Ammon's horn (tissue), 1 donor: ENCODE measurements at places on chromosomes 1 and 21.

DNA sequence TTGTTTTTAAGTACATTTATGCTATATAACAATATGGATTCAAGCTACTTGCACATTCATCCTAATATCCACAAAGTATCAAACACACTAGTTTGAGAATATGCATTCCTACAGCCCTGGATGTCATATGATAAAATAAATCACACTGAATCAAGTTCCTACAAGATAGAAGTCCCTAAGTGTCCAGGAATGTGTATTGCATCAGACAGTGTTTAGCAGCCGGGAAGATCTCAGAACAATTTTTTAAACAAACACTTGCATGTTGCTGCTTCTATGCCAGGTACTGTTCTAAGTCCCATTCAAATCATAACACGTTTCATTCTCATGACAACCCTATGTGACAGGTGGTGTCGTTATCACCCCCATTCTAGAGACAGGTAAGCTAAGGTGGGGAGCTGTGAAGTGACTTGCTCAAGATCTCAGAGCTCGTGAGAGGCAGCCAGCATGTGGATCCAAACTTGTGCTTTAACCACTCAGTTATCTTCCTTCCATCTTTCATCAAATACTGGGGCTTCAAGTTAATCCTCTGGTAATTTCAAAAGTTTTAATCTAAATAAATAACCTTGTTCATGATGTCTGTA, 68.3 kb upstream of the KIF26B start:
- DNase-seq, result no peak

- DNase-seq, result no peak
These were observed 39.5 kb downstream of the PTPRC start for GRCh38 chr1:198678301-198678836.

- DNase-seq, result peak; percentile 86
These were observed 115.9 kb downstream of the HIVEP3 start for GRCh38 chr1:41802532-41803501.

GRCh38 chr1:176517484-176517883, 54.5 kb downstream of the PAPPA2 start:
- no peak for DNase-seq

DNA sequence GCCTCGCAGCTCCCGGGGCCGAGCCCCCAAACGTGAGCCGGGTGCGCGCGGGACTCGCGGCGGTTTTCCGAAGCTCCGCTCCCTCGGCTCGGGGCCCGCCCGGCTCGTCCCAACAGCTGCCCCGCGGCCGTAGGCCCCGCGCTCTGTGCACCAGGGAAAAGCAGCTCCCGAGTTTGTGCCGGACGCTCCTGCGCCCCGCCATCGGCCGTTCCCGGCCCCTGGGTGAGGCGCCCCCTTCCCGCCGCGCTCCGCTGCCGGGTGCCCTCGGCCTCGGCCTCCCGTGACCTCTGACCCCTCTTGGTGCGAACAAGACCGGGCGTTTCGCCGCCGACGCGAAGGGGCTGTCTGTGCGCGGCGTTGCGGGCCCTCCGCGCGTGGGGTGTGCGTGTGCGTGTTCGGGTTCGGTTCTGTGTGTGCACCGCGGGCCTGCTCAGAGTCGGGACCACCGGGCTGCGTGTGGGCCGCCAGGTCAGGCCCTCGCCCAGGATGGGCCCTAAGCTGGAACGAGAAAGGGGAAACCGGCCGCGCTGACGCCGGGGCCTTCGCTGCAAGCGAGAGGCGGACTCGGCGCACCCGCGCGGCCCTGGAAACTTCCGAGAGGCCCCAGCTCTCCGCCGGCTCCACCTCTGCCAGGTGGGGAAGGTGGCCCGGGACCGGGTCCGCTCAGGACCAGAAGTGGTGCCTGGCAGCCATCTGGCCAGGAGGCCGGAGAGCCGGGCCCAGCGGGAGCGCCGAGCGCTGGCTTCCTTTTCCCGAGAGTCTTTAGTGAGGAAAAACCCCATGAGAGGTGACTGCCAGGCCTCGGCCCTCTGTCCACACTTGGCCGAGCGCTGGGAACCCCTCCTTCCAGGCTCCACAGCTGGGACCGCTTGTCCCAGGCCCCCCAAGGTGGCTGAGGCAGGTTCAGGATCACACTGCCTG, 1.9 kb downstream of the PRDM16 start:
- no peak for DNase-seq

- no peak for DNase-seq
These were observed 9.1 kb downstream of the ASPM start for GRCh38 chr1:197137322-197137721.

- no peak for DNase-seq
These were observed 1.4 kb downstream of the B3GALNT2 start for GRCh38 chr1:235502601-235503402.

DNA sequence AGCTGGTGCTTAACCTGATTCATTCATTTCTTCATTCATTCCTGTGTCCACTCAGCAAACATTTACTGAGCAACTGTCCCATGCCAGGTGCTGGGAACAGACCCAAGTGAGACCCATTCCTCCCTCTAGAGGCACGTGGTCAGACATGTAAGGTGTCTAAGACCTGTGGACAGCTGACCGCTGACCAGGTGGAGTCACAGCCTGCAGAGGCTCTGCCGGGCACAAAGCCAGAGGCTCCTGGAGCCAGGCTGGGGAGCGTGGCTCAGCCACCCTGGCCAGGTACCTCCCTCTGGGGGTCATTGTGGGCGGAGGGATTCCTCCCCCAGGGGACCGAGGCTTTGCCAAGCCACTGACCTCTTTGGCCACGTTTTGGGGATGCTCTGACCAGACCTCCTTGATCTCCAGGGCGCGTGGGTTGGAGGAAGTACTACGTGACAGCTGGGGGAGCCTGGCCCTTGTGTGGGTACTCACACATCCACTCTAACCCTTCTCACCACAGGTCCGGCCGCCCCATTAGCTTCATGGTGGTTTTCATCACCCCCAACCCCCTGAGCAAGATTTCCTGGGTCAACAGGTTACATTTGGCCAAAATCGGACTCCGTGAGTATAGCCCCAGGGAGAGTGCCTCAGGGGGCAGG, 100.3 kb downstream of the ARHGEF10L start:
- DNase-seq, result no peak
